ENCODE measurements at places on chromosomes 6 and 20. TPM values are rescaled to one million over a fixed set of nuclear protein-coding genes. Genes with fewer than 3 reads are reported as not detected.
A peak's percentile ranks its signal among the peaks of the same experiment; 100 is the strongest.

GRCh38 chr20:2871661-2872458, 1.4 kb upstream of the PTPRA start:
- no peak for DNase-seq

- DNase-seq: peak; percentile 13
Observed at GRCh38 chr20:14477125-14477524, 139.7 kb upstream of the FLRT3 start.

DNA sequence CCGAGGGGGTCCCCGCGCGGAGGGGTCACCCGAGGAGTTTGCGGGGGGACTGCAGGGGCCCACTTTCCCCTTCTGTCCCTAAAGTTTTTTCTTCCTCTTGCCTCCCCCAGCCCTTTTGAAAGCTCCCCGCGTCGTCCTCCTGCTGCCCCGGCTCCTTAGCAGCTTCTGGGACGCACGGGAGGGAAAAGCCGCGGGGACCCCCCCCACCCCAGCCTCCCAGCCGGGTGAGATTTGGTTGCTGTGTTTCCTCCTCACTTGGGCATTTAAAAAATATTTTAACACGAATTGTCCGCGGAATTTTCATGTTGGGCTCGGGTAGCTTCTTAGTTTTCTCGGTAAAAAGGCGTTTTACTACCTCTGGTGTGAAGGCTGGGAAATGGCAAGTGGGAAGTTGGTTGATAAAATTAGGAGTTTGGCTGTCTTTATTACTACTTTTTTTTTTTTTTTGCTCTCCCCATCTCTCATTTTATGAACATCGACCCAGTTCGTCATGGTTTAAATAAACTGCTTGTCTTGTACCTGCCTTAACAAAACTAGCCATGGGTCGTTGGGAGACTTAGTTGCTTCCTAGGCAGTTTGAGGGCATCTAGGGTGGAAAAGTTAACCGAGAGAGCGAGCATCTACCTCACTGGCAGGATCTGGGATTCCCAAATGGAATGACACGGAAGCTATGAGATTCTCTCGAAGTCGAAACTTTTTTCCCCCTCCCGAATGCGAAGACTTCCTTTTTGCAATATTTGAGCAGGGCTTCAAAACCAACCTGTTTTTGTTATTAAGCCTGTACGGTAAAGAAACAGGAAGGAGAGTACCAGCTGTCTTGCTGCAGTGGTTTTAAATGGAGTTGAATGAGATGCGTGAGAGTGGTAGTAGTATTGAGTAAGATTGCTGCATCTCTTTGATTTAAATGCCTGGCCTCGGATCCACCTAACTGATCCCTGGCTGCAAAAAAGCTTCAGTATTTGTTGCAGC, 868 bp downstream of the NCOA3 start:
- peak; percentile 15 for DNase-seq

- DNase-seq: no peak
Observed at GRCh38 chr6:111681860-111682259, 76.2 kb upstream of the TRAF3IP2 start.

GRCh38 chr6:157763904-157764177, 59.2 kb upstream of the SNX9 start:
- DNase-seq: no peak

DNA sequence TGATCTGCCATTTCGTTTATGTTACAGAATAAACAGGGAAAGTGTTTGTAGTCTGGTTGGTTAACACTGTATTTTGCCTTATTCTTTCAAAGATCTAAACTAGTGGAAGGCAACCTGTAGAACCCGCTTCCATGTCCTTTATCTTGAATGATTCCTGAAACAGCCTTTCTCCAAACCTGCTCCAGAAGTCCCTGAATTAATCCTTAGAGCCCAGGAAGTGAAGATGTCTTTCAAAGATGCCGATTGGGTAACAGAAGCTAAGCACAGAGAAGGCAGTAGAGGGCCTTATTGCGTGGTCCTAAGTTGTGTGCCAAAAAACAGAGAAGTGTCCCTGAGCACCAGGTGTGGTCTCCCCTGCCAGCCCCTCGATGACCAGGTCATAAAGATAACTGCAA, 19.2 kb upstream of the ZSCAN16 start:
- peak; percentile 14 for DNase-seq

DNA sequence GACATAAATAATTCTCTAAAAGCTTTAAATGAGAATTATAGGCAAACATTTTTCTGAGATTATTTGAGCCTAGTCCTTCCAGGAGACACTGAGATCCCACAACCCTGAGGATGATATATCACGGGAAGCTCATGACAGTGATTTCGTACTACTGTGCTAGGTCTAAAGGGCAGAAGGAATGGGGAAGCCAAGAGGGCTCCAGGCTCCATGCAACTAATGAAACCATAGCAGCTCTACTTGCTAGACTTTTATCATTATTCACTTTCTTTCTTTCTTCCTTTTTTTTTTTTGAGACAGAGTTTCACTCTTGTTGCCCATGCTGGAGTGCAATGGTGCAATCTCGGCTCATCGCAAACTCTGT, 57.3 kb upstream of the SGK1 start:
- DNase-seq: no peak

DNA sequence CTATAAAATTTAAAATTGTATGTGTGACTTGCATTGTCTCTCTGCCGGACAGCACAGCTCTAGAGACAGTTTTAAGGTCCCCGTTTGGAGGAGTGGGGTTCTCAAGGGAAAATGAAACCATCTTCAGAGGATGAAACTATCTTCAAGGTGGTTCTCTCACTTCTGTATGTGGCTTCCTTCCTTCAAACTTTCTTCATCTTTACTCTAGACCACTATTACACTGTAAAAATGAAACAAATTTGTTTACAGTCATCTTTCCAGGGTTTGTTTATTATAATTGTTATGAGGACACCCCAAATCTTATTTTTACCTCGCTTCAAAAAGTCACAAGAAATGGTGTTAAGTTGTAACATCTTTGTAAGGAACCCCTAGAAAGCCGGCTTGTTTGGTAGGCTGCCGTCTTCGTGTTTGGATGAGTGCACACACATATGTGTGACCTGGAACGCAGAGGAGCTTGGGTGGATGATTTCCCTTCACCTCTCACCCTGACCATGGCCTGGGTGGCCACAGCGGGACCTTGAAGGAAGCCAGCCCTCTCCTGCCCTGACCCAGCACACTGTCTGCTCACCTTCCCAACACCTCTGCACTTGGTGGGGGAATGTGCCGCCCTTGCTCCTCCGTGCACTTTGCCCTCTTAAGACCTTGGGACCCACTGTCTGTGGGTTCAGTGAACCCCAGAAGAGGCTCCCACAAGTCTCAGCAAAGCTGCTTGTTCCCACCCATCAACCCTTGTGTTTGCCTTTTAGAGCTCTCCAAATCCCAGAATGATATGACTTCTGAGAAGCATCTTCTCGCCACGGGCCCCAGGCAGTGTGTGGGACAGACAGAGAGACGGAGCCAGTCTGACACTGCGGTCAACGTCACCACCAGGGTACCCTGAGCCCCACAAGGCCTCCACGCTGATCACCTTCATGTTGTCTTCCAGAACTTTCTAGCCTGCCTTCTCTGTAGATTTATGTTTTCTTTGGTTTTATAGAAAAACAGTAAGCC, 67.8 kb downstream of the SYTL3 start:
- no peak for DNase-seq

GRCh38 chr20:40451552-40451951, 237.5 kb downstream of the MAFB start:
- DNase-seq: no peak

- no peak for DNase-seq
Observed at GRCh38 chr20:50026746-50027575, 44.2 kb downstream of the SNAI1 start.

GRCh38 chr20:6806275-6806674, 38.8 kb downstream of the BMP2 start:
- DNase-seq: no peak

EPPIN gene
- not detected for total RNA-seq

DHX16 gene
- total RNA-seq: 59.9 TPM

FOXC1 gene
- total RNA-seq: 7.0 TPM

HSPA1L gene
- 0.80 TPM for total RNA-seq

RIPOR2 gene
- 2.3 TPM for total RNA-seq

BPHL gene
- 20.4 TPM for total RNA-seq

SERPINB6 gene
- 38.7 TPM for total RNA-seq

OVOL2 gene
- total RNA-seq: 1.0 TPM
